CD8-positive, alpha-beta memory T cell (primary cell): ENCODE measurements at places on chromosomes 3 and 15. TPM values are rescaled to one million over a fixed set of nuclear protein-coding genes. Genes with fewer than 3 reads are reported as not detected.

DNA sequence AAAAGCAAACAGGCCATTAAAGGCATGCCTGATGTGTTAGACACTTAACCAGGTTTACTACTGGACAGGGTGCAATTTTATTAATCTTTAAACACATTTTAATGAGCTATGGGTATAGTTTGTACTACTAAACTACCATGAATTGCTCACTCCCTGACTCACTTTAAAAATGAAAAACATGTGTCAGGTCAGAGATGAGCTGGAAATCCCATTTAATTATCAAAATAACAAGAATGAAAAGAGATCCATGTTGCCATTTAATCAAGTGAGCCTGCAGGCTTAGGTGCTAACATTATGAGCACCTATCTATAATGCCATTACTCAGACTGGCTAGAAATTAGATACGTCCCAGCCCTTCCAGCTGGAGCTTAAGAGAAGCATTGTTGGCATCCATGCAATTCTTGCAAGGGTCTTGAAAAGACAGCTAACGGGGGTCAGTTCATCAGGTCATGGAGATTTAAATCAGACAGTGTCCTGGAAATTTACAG, 224.4 kb downstream of the THRB start:
- no peaks in the 10 kb centered on the region for H3K4me1 ChIP-seq
- DNase-seq: no peak
- H3K4me3 ChIP-seq: no peak overlapping the region
- H3K36me3 ChIP-seq: no peaks in the 10 kb centered on the region
- no peaks in the 10 kb centered on the region for H3K27me3 ChIP-seq
- H3K27ac ChIP-seq: no peak overlapping the region

Gene CACNA2D3
- not detected for total RNA-seq

DNA sequence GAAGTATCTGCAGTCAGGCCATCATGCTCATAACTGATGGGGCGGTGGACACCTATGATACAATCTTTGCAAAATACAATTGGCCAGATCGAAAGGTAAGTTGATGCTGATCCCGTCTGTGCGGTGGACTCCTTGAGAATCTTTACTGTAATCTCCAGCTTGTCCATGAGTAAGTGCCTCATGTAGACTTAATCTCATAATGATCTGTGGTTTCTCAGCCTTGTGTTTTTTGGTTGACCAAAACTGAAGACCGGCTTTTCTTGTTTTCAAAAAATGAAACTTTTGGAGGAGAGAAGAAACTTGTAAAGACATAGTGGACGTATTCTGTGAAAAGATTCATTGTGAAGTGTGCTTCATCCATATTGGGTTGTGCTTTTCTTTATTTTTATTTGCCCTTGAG, 285.7 kb downstream of the LRTM1 start:
- H3K4me1 ChIP-seq: no peaks in the 10 kb centered on the region
- no peak overlapping the region for H3K27ac ChIP-seq
- H3K36me3 ChIP-seq: no peaks in the 10 kb centered on the region
- DNase-seq: no peak
- H3K4me3 ChIP-seq: no peak overlapping the region

DNA sequence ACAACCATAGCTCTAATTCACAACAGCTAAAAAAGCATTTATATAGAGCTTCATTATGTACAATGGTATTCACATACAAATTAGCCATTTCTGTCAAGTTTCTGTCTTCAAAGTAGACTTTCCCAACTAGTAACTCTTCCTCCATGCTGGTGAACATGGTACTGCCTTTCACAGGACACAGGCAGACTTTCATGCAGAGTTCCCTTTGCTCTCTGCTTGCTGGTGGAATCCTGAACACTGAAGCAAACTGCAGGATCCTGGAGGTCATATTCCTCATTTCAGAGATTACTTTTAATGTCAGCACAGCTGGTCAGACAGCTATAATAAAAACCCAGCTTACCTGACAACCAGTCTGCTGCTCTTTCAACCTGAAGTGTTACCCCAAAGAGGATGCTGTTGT, 53.6 kb downstream of the TASOR start:
- no peaks in the 10 kb centered on the region for H3K4me1 ChIP-seq
- no peaks in the 10 kb centered on the region for H3K27me3 ChIP-seq
- no peak overlapping the region for H3K4me3 ChIP-seq
- no peak for DNase-seq
- H3K27ac ChIP-seq: no peak overlapping the region

- H3K4me3 ChIP-seq: no peak overlapping the region
- no peak overlapping the region for H3K27ac ChIP-seq
- H3K27me3 ChIP-seq: no peaks in the 10 kb centered on the region
- no peak for DNase-seq
- no peaks in the 10 kb centered on the region for H3K36me3 ChIP-seq
- no peaks in the 10 kb centered on the region for H3K4me1 ChIP-seq
These were observed 127.4 kb upstream of the ZPLD1 start for GRCh38 chr3:102307442-102307841.

GRCh38 chr15:27702581-27702980, 396.5 kb downstream of the OCA2 start:
- H3K4me3 ChIP-seq: no peak overlapping the region
- DNase-seq: no peak
- H3K4me1 ChIP-seq: no peaks in the 10 kb centered on the region
- no peaks in the 10 kb centered on the region for H3K27me3 ChIP-seq
- no peak overlapping the region for H3K27ac ChIP-seq
- no peaks in the 10 kb centered on the region for H3K36me3 ChIP-seq

DNA sequence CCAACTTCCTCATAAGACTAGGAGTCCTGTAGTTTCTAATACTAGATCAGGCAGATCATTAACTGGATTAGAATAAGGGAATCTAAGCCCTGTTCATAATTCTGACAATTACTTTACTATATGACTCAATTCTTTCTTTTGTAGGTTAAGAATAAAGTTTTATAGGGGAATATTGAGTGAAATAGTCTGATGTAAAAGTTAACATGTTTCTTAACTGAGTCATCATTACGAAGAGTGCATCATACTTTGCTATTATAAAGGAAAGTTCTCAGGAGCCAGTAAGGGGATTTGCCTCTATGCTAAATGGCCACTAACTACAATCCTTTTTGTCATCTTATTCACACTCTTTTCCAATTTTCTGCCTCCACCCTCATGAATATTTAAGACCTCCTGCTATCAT, 63.1 kb downstream of the POLQ start:
- H3K36me3 ChIP-seq: no peaks in the 10 kb centered on the region
- no peak overlapping the region for H3K4me3 ChIP-seq
- no peaks in the 10 kb centered on the region for H3K4me1 ChIP-seq
- no peak overlapping the region for H3K27ac ChIP-seq
- no peaks in the 10 kb centered on the region for H3K27me3 ChIP-seq

- H3K4me3 ChIP-seq: no peak overlapping the region
- H3K4me1 ChIP-seq: no peaks in the 10 kb centered on the region
- no peaks in the 10 kb centered on the region for H3K36me3 ChIP-seq
- no peaks in the 10 kb centered on the region for H3K27me3 ChIP-seq
- no peak overlapping the region for H3K27ac ChIP-seq
These were observed 38.2 kb upstream of the FAM3D start for GRCh38 chr3:58704745-58705144.
